Epithelial cell of proximal tubule (primary cell): ENCODE measurements at places on chromosomes 11 and 22. TPM values are rescaled to one million over a fixed set of nuclear protein-coding genes. Genes with fewer than 3 reads are reported as not detected.

DNA sequence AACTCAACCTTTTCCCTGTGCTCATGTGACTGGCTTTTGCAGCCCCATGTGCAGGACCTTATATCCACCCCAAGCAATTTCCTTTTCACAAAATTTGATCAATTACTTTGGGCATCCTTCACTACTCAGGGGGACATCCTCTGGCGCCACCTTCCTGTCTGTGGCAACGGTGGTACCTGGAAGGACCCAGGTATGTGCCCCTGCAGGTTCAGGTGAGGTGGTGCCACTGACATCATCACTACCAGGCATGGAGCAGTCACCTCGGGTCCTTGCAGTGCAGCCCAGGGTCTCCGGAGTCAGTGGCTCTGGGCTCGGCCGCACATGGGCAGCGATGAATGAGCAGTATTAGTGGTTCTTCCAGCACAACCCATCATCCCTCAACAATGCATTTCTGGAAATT is 37.7 kb upstream of the B3GAT1 start:
- no peak for DNase-seq

- no peak for DNase-seq
These were observed 2.6 kb downstream of the ESAM start for GRCh38 chr11:124759266-124760204.

GRCh38 chr11:62419314-62419929 is 589 bp downstream of the SCGB1A1 start:
- no peak for DNase-seq

DNA sequence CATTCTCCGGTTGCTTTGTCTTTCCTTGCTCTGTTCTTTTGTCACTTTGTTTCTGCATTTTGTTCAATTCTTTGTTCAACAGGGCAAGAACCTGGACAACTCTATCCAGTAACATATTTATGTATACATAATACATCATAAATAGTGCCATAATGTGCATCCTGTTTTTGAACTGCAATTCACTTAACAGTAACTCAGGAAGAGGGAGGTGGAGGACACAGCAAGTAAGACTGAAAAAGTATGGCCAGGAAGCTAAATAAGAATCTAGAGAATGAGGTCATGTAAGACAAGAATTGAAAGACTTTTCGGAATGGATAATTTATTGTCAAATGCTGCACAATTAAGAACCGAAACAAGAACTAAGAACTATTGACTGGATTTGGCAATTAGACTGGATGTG is 29.2 kb upstream of the CHORDC1 start:
- no peak for DNase-seq

DNA sequence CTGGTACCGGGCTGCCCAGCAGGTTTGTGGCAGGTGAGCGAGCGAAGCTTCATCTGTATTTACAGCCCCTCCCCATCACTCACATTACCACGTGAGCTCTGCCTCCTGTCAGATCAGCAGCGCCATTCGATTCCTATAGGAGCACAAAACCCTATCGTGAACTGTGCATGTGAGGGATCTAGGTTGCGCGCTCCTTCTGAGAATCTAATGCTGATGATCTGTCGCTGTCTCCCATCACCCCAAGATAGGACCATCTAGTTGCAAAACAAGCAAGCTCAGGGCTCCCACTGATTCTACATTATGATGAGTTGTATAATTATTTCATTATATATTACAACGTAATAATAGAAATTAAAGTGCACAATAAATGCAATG is 15.8 kb upstream of the VSIG10L2 start:
- DNase-seq = no peak

OR52I1 gene
- total RNA-seq = not detected in 2 replicates

YPEL4 gene
- 0.86 TPM in 1 of 2 replicates, not detected in the other for total RNA-seq

CHRDL2 gene
- not detected in 2 replicates for total RNA-seq

TMEM45B gene
- total RNA-seq = 1.4 and 2.7 TPM in 2 replicates
